Endodermal cell (in vitro differentiated cells): ENCODE measurements at places on chromosomes 4 and X. TPM values are rescaled to one million over a fixed set of nuclear protein-coding genes. Genes with fewer than 3 reads are reported as not detected.

GRCh38 chrX:18348047-18348446, 6.4 kb downstream of the SCML2 start:
- no peak for DNase-seq

DNA sequence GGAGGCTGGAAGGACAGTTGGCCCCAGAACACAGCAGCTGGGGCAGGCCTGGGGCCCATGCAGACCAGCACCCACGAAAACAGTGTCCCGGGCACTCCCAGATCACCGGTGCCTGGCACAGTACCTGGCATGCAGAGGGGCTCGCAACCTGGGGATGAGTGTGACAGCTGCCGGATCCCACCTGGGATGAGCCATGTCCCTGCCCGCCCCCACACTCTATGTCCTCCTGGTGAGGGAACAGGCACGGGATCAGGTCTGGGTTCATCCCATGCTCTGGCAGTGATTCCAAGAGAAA, 22.8 kb upstream of the PPP2R2C start:
- DNase-seq = no peak

GRCh38 chrX:131979116-131979515, 44.0 kb upstream of the STK26 start:
- DNase-seq = no peak

Gene PCSK1N
- total RNA-seq = 2.4 and 2.9 TPM in 2 replicates
